ENCODE measurements at places on chromosomes 13 and 19. TPM values are rescaled to one million over a fixed set of nuclear protein-coding genes. Genes with fewer than 3 reads are reported as not detected.

- no peak overlapping the region for H3K27ac ChIP-seq
- H3K36me3 ChIP-seq: peaks cover 5% of the 10 kb centered on the region
- H3K27me3 ChIP-seq: no peaks in the 10 kb centered on the region
- no peak overlapping the region for H3K4me3 ChIP-seq
- DNase-seq: no peak
Measured at GRCh38 chr19:58277197-58277596, 1.6 kb upstream of the ZNF8 start.

The ZNF541 gene
- total RNA-seq: not detected

The ZNF677 gene
- 28.6 TPM for total RNA-seq

DNA sequence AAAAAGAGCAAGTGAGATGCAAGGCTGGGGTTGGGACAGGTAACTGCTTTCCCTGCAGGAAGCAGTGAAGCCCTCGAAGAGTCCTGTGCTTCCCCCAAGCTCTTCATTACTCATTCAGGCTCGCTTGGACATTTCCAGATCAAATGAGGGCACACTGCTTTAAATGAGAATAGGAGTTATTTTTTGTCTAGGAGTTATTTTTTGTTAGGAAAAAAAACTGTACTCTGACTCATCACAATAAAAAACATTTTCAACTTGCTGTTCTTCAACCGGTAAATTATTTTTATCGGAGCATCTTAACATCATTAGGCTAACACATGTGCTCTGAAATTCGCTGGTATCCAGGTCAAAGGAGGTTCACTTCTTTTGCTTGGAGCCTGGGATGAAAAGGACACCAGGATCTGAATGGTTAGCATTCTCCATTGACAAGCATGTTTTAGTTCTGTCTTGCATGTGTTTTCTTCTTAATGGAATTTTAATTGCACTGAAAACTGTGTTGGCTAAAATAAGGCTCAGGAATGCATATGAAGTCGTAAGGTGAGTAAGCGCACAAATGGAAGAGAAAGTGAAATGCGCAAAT, 80.7 kb upstream of the STK24 start:
- no peak for DNase-seq
- no peaks in the 10 kb centered on the region for H3K4me1 ChIP-seq
- H3K27ac ChIP-seq: no peak overlapping the region

The WDR87 gene
- not detected for total RNA-seq

DNA sequence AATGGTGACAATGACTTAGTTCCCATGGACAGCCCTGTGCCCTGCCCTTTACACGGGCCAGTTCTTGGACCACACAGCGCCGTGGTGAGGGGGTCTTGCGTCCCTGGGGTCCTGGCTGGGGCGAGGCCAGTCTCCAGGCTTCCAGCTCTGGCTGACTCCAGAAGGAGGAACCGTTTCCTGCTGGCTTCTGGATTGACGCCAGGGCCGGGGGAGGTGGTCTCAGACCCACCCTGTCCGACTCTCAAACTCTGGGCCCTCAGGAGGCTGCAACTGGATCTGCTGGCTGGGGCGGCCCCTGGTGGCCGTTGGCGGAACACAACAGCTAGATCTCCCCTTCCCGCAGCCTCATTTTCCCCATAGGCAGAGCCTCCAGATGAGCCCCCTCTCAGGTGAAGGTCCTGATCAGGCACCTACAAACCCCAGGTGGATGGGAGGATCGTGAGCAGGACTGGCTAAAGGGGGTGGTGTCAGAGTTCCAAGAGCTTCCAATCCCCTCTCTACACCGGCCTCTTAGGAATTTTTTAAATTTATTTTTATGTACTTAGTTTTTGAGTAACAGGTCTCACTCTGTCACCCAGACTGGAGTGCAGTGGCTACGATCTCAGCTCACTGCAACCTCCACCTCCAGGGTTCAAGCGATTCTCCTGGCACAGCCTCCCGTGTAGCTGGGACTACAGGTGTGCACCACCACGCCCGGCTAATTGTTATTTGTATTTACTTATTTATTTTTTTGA, 8.0 kb downstream of the CCDC194 start:
- no peak overlapping the region for H3K27ac ChIP-seq
- no peak for DNase-seq
- peaks cover 3% of the 10 kb centered on the region for H3K27me3 ChIP-seq

DNA sequence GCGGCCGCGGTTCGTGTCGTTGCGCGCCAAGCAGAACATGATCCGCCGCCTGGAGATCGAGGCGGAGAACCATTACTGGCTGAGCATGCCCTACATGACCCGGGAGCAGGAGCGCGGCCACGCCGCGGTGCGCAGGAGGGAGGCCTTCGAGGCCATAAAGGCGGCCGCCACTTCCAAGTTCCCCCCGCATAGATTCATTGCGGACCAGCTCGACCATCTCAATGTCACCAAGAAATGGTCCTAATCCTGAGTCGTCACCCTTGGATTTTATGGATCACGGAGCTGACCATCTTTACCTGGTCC, 475 bp downstream of the MRPL57 start:
- H3K4me1 ChIP-seq: peaks cover 7% of the 10 kb centered on the region
- no peaks in the 10 kb centered on the region for H3K27me3 ChIP-seq
- H3K27ac ChIP-seq: peak overlapping the region; percentile 87
- no peaks in the 10 kb centered on the region for H3K36me3 ChIP-seq
- DNase-seq: no peak

- H3K27ac ChIP-seq: no peak overlapping the region
- peaks cover 8% of the 10 kb centered on the region for H3K27me3 ChIP-seq
- no peaks in the 10 kb centered on the region for H3K36me3 ChIP-seq
- peaks cover 13% of the 10 kb centered on the region for H3K4me1 ChIP-seq
- H3K4me3 ChIP-seq: peak overlapping the region; percentile 61
Measured at GRCh38 chr19:41940731-41941409, 12.6 kb upstream of the ERFL start.

The DCT gene
- 0.05 TPM for total RNA-seq

The NLRP5 gene
- not detected for total RNA-seq

- DNase-seq: no peak
- H3K4me3 ChIP-seq: no peak overlapping the region
- peaks cover 2% of the 10 kb centered on the region for H3K27me3 ChIP-seq
- no peak overlapping the region for H3K27ac ChIP-seq
Measured at GRCh38 chr13:112207129-112207528, 140.2 kb downstream of the SOX1 start.

DNA sequence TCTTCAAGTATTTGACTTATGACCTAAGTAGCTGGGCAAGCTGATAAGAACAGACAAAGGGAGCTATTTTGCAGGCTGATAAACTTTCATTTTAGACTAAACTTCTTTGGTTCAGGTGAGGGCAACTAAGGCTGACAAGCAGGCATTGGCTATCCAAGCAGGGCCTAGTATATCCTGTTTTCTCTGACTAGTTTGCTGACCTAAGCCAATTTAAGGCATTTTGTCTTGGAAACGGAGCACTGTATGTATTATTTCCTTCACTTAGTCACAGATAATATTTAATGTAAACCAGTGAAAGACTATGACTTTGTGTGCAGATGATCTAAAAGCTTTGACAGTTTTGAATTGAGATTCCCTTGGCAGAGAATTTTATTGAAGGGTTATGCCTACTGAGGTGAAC, 172.5 kb downstream of the POU4F1 start:
- no peaks in the 10 kb centered on the region for H3K36me3 ChIP-seq
- H3K27me3 ChIP-seq: no peaks in the 10 kb centered on the region
- no peak overlapping the region for H3K4me3 ChIP-seq
- no peak overlapping the region for H3K27ac ChIP-seq
- no peak for DNase-seq
- no peaks in the 10 kb centered on the region for H3K4me1 ChIP-seq

DNA sequence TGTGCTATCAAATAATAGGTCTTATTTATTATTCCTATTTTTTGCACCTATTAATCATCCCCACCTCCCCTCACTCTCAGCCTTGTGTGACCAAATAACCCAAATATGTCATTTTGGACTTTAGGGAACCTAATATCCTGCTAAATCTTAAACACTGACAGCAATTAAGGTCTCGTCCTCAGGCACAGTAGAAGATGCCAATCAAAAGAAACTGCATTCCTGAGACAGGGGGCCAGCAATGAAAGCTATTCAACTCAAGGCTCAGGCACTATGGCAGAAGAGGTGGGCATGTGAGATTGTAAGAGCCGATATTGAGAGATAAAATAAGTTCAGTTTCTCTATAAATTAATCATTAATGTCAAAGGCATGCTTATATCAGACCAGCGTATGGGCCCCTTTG, 1437.7 kb upstream of the PCDH9 start:
- no peaks in the 10 kb centered on the region for H3K4me1 ChIP-seq
- no peaks in the 10 kb centered on the region for H3K36me3 ChIP-seq
- DNase-seq: no peak
- no peaks in the 10 kb centered on the region for H3K27me3 ChIP-seq
- no peak overlapping the region for H3K27ac ChIP-seq

DNA sequence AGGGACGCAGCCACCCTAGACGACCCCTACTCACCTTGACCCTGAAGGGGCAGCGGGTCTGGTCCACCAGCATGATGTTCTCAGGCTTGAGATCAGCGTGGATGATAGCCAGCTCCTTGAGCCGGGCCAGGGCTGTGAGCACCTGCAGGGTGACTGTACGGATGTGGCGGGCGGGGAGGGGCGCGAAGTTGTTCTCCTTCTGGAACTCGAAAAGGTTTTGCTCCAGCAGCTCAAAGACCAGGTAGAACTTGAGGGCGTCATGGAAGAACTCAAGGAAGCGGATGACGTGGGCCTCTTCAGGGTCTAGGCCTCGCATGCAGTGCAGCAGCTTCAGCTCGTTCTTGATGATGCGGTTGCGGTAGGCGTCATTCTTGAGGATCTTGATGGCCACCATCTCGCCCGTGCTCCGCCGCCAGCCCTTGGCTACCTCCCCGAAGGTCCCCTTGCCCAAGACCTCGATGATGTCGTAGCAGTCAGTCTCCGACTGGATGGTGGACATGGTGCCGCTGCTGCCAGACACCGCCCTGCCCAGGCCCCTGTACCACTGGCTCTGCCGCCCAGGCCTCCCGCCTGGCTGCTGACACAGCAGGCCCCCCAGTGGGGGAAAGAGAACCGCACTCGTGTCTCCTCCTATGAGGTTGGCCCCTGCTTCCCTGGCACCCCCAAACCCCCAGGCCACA, 437 bp downstream of the HIPK4 start:
- H3K27ac ChIP-seq: no peak overlapping the region
- DNase-seq: no peak
- H3K36me3 ChIP-seq: no peaks in the 10 kb centered on the region
- no peaks in the 10 kb centered on the region for H3K4me1 ChIP-seq
- no peaks in the 10 kb centered on the region for H3K27me3 ChIP-seq

- no peak for DNase-seq
- no peak overlapping the region for H3K27ac ChIP-seq
- H3K4me3 ChIP-seq: peak overlapping the region; percentile 44
- H3K4me1 ChIP-seq: peaks cover 2% of the 10 kb centered on the region
Measured at GRCh38 chr19:53909471-53910169, 542 bp downstream of the CACNG7 start.

The DAND5 gene
- 0.14 TPM for total RNA-seq

The VSIG10L gene
- 4.7 TPM for total RNA-seq

- no peak overlapping the region for H3K4me3 ChIP-seq
- DNase-seq: no peak
- H3K27ac ChIP-seq: no peak overlapping the region
- H3K27me3 ChIP-seq: no peaks in the 10 kb centered on the region
- H3K4me1 ChIP-seq: no peaks in the 10 kb centered on the region
Measured at GRCh38 chr13:65834897-65835296, 1395.2 kb downstream of the PCDH9 start.

The PRR36 gene
- total RNA-seq: 1.3 TPM

GRCh38 chr13:83877651-83878355, 4.5 kb downstream of the SLITRK1 start:
- H3K4me1 ChIP-seq: peaks cover 18% of the 10 kb centered on the region
- H3K27me3 ChIP-seq: peaks cover 21% of the 10 kb centered on the region
- H3K27ac ChIP-seq: no peak overlapping the region
- no peak overlapping the region for H3K4me3 ChIP-seq

GRCh38 chr13:43880926-43881325, 1.2 kb downstream of the LACC1 start:
- H3K4me3 ChIP-seq: no peak overlapping the region
- no peak for DNase-seq
- no peaks in the 10 kb centered on the region for H3K36me3 ChIP-seq
- peaks cover 11% of the 10 kb centered on the region for H3K4me1 ChIP-seq
- no peak overlapping the region for H3K27ac ChIP-seq

DNA sequence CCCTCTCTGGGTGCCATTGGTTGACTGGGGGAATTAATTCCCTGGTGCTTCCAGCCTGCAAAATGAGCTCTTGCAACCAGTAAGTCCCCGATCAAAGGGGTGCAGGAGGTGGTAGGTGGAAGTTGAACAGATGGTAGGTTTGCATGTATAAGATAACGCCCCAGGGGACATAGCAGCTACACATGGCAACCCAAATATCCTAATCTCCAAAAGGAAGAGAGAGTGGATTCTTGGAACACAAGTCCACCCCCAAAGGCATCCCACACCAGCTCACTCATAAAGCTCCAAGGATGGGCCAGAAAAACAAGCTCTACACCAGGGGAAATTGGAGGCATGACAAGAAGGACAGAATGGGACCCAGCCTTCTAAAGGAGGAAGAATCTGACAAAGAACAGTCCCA, 4.8 kb downstream of the CD209 start:
- H3K4me3 ChIP-seq: no peak overlapping the region
- H3K27ac ChIP-seq: no peak overlapping the region
- H3K4me1 ChIP-seq: no peaks in the 10 kb centered on the region
- DNase-seq: no peak
- H3K36me3 ChIP-seq: no peaks in the 10 kb centered on the region
- peaks cover 2% of the 10 kb centered on the region for H3K27me3 ChIP-seq

The ZNF682 gene
- total RNA-seq: 6.2 TPM

The ZNF805 gene
- 23.8 TPM for total RNA-seq

- H3K4me3 ChIP-seq: no peak overlapping the region
- no peaks in the 10 kb centered on the region for H3K27me3 ChIP-seq
- no peak overlapping the region for H3K27ac ChIP-seq
- DNase-seq: no peak
Measured at GRCh38 chr13:60351855-60352615, 45.0 kb upstream of the TDRD3 start.

The SERPINE3 gene
- total RNA-seq: not detected

- H3K36me3 ChIP-seq: no peaks in the 10 kb centered on the region
- peaks cover 6% of the 10 kb centered on the region for H3K4me1 ChIP-seq
- H3K27ac ChIP-seq: no peak overlapping the region
Measured at GRCh38 chr19:19543640-19544039, 5.6 kb downstream of the CILP2 start.

DNA sequence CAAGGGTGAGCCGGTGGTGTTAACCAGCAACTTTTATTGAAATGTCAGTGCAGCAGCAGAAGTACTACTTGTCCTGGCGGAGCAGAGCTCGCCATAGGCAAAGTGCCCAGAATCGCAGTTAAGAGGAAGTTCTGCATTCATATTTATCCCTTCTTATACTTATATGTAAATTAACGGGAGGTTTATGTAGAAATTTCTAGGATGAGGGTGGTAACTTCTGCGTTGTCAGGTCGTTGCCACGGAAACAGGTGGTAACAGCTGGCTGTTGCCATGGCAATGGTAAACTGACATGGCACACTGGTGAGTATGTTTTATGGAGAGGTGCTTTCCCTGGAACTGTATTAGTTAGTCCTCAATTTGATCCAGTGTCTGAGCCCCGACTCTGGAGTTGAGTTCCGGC, 2494.9 kb upstream of the PCDH20 start:
- no peak overlapping the region for H3K4me3 ChIP-seq
- DNase-seq: peak; percentile 6
- H3K27ac ChIP-seq: no peak overlapping the region
- no peaks in the 10 kb centered on the region for H3K27me3 ChIP-seq
- H3K36me3 ChIP-seq: no peaks in the 10 kb centered on the region
- H3K4me1 ChIP-seq: no peaks in the 10 kb centered on the region

The ZNF606 gene
- 13.5 TPM for total RNA-seq
